ENCODE measurements at places on chromosomes 12 and 14.

GRCh38 chr12:92096346-92097136 lies 49.1 kb downstream of the BTG1 start:
- DNase-seq: no peak

DNA sequence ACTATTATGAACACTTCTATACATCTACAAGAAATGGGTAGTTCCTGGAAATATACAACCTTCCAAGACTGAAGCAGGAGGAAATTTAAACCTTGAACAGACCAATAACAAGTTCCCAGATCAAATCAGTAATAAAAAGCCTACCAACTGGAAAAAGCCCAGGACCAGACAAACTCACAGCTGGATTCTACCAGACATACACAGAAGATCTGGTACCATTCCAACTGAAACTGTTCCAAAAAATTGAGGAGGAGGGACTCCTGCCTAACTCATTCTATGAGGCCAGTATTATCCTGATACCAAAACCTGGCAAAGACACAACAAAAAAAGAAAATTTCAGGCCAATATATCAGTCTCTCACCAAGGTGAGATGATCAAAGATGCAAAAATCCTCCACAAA lies 189.4 kb downstream of the RPS29 start:
- no peak for DNase-seq

DNA sequence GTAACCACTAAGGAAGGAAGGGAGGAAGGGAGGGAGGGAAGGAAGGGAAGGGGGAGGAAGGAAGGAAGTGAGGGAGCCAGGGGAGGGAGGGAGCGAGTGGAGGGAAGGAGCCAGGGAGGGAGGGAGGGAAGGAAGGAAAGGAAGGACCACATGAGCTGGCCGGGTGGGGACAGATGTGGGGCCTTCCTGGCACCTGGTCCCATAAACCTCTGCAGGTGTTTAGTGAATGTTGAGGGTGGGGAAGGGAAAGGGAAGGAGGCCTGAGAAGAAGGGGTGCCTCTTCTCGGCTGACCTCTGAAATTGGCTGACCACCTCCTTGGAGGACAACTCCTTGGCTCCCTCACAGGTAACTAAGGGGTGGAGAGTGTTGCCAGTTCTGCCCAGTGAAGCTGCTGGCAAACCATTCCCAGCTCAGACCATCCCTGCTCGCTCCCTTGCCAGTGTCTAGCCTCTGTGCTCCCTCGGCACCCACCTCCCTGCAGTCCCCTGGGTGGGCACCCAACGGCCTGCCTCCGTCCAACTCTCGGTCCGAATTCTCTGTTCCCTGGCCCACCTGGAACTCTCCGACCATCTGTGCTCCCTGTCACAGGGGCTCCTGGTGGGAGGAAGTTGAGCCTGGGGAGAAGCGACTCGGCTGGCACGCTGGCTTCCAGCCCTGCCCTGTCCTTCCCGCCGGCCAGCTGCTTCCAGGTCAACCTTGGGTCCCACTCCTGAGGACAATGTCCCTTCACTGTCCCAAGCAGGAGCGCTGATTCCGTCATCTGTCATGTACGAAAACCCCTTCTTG lies 12.2 kb upstream of the PPP1R13B start:
- no peak for DNase-seq

- no peak for DNase-seq
Observed at GRCh38 chr12:131831635-131832041, 3.4 kb downstream of the MMP17 start.

DNA sequence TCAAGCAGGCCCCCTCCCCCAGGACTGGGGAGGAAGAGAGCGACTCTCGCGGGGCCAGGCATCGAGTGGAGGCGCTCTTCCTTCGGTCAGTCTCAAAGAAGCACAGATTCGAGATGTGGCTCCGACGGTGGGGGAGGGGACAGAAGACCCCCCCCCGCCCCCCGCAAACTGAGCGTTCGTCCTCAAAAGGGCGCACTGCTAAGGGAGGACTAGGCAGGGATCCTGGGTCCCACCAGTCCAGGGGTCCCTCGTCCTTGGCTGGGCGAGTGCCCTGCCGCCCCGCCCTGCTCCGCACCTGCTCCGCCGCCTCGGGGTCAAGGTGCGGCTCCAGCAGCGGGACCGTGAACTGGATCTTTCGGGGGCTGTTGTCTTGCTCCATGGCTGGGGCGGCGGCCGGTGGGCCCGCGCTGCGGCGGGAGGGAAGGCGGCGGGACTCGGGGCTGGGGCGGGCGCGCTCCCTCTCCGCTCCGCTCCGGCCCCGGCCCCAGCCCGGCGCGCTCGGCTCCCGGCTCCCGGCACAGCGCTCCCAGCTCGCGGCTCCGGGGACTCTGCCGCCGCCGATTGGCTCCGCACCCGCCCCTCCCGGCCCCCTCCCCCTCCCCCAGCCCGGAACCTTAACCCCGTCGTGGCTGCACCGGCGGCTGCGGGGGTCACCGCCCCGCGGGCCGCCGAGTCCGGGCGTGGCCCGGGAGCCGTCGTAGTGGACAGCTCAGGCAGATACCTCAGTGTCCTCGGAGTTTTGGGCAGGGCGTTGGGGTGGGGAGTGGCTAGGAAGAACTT lies at the start of gene PPP1R1A:
TSS of gene PPP1R1A (minus strand) at position 550 of the 780 bp plus-strand sequence. CDS start at position 379, 171 bp downstream.
- no peak for DNase-seq

DNA sequence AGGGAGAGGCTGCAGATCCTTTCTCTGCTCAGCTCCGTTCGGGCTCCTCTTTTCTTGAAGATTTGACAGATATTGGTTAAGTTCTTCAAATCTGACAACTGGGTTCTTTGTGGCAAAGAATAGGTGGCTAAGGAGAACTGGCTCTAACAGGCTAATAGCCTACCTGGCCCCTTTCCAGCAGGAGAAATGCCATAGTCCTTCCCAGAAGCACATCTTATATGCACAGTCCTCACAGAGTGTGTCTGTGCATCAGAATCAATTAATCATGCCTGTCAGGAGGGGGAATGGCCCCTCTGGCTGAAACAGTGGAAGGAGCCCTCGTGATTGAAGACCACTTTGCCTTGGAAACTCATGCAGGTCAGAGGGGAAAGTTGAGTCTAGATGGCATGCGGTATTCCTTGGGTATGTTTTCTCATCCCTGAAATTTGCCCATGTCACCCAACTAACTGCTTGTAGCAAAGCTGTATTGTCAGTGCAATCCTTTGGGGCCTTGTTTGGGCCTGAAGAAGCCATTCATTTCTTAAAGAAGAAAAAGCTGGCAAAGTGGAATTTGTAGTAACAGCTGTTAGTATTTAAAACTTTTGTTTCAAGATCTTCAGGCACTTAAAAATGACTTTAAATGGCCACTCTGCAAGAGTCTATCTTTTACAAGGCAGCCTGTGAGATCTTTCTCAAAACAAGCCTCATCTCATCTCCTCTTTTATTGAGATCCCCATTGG lies 251.5 kb downstream of the ZFP36L1 start:
- DNase-seq: no peak

- DNase-seq: no peak
Observed at GRCh38 chr12:108768591-108769500, 37.5 kb upstream of the CORO1C start.

GRCh38 chr12:1744932-1745331 lies 54.1 kb downstream of the ADIPOR2 start:
- no peak for DNase-seq

DNA sequence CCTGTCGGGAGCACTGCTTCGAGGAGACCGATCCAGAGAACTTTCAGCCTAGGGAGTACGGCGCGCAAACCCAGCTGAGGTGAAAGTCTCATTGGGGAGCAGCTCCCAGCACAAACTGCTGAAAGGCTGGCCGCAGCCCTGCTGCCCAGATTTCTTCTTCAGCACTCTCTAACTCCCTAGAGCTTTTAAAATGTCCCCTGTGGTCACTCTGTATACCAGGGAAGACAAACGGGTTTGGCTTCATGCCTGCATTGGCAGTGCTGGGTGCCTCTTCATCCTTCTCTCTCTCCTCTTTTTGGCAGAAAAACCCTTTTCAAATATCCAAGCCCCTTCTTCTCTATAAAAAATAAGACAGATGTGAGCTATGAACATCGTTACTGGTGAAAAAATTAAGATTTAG lies 34.9 kb downstream of the BBS10 start:
- no peak for DNase-seq

GRCh38 chr14:37413504-37414003 lies 181.5 kb downstream of the FOXA1 start:
- DNase-seq: no peak

GRCh38 chr12:75790219-75790618 lies 241.4 kb downstream of the PHLDA1 start:
- no peak for DNase-seq

DNA sequence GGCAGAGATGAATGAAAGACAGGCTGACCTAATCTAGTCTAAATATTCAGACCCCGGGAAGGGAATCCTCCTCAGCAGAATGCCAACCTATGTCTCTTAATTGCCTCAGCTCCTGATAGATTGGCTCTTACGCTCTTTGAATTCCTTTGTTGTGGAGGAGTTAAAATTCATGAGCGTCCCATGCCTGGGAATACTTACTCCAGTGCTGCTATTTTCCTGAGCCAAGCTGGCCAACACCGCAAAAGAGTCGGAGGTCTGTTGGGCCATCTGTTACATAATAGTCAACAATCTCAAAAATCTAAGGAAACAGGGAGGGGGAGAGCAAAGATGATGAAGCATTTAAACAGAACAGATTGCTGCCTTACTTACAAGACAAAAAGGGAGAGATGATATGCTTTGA lies 182.8 kb downstream of the ASCL1 start:
- DNase-seq: no peak

- no peak for DNase-seq
Observed at GRCh38 chr14:65704437-65704836, 291.9 kb downstream of the FUT8 start.

DNA sequence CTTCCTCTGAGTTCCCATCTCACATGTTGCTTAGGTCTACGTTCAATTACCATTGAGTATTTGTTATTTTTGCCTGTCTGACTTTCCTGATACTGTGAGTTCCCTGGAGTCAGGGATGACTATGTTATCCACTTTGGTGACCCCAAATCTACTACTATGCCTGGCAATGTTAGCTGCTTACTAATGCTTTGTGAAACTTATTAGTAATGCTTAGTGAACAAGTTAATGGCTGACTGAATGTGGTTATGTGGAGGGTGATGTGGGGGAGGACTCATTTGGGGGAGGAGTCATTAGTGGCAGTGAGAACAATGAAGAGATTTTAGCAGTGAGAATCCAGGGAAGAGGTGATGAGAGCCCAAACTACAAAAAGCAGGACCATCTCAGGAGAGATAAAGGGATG lies 121.6 kb downstream of the KTN1 start:
- DNase-seq: no peak

GRCh38 chr12:106071686-106072085 lies 67.1 kb downstream of the NUAK1 start:
- DNase-seq: no peak

GRCh38 chr14:71319666-71320065 lies 412.4 kb downstream of the PCNX1 start:
- no peak for DNase-seq

DNA sequence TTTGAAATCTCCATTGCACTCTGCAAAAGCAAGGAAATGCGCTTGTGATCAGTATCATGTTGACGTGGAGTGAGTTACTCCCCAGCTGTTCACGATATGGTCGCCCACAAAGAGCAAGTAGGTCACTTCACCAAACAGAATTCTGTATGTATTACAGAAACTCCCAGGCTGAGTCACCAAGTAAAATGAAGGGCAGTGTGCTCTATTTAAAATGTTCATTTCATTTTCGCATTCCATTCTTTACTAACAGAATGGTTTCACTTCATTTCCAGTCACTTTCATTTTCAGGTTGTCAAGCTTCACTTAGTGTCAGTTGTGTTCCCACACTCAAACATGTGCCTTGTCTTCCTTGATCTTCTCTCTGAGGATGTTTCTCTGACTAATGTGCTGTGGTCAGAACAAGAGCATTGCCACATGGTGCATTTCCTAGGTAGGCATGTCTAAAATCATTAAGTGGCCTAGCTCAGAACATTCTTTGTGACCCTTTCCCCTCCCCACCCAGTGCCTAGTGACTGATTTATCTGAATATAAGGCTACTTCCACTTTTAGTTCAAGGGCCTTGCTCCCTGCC lies 391.2 kb downstream of the RAD51B start:
- no peak for DNase-seq

GRCh38 chr14:69880044-69880487 lies 850 bp downstream of the SMOC1 start:
- no peak for DNase-seq

- no peak for DNase-seq
Observed at GRCh38 chr14:32303865-32304264, 25.2 kb upstream of the AKAP6 start.

DNA sequence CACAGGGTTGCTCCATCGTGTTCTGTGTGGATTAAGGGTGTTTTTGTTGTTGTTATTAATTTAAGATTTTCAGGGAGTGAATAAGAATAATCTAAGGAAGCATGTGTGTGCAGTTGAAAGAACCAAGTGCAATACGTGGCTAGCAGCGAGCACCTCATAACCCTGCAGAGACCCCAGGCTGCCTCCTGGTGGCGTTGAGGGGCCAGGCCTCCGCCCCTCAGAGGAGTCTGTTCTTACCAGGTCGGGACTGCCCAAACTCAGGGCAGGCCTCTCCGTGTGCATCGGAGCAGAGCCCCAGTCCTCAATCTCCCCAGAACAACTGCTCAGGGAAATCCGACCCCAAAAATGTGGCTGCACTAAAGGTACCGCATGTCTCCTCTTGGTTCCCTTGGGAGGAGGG lies 36.8 kb downstream of the IL31 start:
- DNase-seq: no peak

DNA sequence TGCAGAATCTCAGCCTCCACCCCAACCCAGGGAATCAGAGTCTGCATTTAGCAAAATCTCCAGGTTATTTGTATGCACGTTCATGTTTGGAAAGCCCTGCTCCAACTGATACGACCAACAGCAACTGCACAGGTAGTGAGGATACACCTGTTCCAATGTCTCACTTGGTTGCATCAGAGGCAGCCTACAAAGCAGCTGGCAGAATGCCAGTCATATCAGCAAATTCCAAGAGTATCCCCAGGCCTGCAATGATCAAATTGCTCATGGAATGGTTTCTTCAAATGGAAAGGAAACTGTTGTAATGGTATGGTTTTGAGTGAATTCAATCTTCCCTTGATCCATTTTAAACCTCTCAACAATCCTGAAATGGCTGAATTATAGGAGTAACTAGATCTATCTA lies 75.4 kb downstream of the GRIP1 start:
- no peak for DNase-seq

GRCh38 chr14:31241450-31242114 lies 34.0 kb upstream of the HECTD1 start:
- DNase-seq: no peak

DNA sequence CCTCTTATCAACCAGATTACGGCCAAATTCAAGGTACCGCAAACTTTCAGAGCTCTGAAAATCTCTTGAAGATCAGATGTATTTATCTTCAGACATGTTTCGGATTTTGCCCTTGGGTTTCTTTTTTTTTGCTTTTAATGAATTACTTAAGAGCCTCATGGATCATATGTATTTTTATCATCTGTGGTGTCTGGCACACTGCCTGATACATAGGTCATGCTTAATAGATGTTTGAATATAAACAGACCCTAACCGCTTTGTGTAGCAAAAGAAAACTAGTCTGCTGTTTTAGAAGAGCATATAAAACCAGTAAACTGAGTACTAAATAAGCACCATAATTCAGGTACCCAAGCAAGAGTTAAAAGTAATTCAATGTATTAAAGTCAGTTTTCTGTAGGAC lies 20.1 kb upstream of the TBK1 start:
- DNase-seq: no peak

All from activated CD8-positive, alpha-beta memory T cell treated with anti-CD3 and anti-CD28 coated beads for 1 hour (primary cell).